ENCODE measurements at places on chromosomes 7 and 10. TPM values are rescaled to one million over a fixed set of nuclear protein-coding genes. Genes with fewer than 3 reads are reported as not detected.

MMRN2 gene
- total RNA-seq, result 39.3 TPM

DNA sequence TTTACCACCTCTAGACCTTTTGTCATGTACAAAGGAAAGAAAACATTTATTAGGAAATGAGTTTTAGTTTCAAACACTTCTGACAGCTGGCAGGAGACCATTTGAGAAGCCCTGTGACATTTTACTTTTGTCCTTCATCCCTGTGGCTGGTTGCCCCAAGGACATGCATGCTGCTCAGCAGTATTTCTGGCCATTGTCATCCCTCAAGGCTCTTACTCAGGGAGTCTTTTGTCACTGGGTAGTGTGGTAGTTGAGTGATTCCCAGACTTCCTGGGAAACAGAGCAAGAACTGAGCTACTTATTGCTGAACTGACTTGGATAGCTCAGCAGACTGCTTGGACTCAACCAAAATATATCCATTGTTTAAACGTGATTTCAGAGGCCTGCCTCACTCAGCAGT is 142.8 kb downstream of the LRRC4 start:
- no peak for DNase-seq

GRCh38 chr10:26367771-26368170 is 70.4 kb upstream of the APBB1IP start:
- DNase-seq, result peak; percentile 26

GRCh38 chr10:112565434-112566053 is 118.5 kb downstream of the VTI1A start:
- no peak for DNase-seq

DNA sequence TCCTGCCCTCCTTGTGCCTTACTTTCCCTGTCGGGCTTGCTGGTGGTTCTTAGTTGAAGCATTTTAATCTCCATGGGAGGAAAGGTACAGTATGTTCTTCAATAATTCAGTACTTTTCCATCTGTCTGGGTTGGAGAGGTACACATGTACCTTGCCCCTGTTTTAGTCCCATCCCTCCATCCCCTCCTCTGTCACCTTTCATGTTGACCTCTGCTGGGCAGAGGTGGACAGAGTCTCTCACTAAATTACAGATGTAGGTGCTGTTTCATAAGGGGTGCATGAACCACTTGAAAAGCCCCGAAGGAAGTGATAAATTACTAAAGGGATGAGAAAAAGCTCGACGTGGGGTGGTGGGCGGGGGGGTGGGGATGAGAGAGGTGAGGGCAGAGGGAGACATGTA is 5.4 kb downstream of the AGFG2 start:
- no peak for DNase-seq

DNA sequence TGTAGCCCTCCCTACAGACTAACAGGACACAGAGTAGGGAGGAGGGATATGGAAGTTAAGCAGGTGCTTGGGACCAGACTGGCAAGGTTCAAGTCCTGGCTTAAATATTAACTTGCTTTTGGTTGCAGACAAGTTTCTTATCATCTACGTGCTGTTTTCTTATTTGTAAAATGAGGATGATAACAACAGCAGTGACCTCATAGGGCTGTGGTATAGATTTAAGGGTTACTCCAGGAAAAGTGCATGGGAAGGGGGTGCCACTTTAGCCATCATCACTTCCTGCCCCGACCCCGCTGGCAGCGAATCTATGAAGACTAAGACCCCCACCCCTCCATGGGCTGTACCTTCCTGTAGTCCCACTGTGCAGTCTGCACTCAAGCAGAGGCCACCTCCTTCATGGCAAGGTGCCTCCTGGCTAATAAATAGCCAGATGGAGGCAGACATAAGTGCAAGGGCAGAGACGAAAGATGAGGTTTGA is 250.2 kb downstream of the COBL start:
- no peak for DNase-seq

DNA sequence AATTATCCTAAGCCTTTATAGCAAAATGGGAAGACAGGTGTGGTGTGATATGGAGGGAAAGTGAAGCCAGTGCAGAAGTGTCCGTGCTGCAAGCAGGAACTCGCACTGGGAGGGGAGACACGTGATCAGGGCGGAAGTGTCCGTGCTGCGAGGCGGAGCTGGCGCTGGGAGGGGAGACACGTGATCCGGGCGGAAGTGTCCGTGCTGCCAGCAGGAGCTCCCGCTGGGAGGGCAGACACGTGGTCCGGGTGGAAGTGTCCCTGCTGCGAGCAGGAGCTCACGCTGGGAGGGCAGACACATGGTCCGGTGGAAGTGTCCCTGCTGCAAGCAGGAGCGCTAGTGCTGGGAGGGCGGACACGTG is 40.5 kb upstream of the PRKAR1B start:
- DNase-seq, result peak; percentile 81

SLF2 gene
- total RNA-seq, result 15.8 TPM

DNA sequence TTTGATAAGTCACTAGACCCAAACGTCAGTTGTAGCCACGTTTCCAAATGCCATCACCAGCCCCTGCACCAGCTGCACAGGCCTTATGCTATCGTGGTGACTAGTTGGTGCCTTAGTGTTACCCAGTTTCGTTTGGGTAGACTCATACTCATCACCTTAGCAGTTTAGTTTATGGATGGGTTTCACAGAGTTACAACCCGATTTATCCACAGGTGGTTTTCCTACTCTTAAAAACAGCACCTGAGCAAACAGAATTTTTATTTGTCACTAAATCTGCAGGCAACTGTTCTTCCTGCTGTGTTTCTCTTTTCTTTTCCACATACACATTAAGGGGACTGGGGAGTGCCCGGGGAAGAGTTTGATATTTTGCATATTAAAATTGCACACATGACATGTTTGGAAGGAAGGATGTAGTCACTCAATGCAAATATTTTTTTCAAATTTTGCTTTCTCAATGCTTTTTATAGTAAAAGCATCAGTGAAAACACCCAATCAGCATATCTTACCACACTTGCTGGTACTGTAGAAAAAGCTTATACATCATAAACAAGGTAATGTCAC is 41.6 kb downstream of the PDSS1 start:
- DNase-seq, result no peak

GRCh38 chr7:119959811-119960210 is 313.2 kb upstream of the KCND2 start:
- DNase-seq, result no peak

RAMP3 gene
- total RNA-seq, result 45.5 TPM

DNA sequence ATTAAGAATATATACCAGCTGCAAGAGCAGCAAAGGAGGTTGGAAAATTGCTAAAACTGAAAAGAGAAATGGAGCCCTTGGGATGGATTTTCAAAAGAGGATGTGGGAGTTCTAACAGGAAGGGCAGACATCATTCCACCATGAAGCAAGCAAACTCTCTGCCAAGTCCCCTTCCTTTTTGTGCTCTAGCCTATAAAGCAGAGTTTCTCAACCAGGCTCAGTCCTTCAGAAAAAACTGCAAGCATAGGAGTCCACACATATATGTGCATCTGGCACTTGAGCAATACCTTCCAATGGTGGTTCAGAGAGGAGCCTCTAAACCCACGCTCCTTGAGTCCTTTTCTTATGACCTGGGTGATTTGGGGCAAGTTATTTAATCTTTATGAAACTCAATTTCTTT is 98.6 kb upstream of the MKX start:
- DNase-seq, result no peak

PRKAR2B gene
- 45.2 TPM for total RNA-seq

DNA sequence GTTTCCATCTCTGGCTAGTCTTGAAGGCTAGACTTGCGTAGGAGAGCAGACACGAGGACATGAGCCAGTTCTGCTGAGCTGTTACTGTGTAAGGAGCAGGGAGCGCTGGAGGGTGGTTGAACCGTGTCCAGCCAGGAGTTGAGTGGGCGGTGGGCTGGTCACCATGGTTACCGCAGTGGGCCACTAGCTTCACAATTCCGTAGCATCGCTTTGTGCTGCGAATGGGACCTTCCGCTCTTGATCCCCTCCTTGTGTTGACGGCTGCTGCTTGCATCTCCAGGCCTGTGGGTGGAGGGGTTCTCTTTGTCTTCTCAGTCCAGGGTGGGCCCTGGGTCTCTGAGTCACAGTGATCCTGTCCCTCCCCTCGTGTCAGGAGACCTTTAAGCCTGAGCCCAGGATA is 49.4 kb upstream of the OCM start:
- peak; percentile 57 for DNase-seq

C10orf53 gene
- not detected for total RNA-seq

DNA sequence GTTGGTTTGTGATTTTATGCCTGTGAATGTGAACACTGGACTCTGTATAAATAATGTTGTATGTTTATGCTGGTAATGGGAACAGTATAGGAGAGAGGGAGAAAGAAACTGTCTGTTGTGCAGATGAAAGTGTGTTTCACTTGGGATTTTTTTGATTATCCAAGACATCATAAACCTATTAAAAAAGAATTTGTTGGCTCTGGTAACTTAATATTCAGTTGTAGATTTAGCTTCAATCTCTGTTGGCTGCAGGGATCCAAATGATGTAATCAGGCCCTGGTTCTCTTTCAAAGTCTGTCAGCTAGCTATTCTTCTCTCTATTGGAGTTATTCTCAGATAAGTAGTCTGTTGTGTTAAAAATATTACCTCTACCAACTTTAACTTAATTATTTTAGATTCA is 168.8 kb upstream of the RHOBTB1 start:
- DNase-seq, result no peak

DNA sequence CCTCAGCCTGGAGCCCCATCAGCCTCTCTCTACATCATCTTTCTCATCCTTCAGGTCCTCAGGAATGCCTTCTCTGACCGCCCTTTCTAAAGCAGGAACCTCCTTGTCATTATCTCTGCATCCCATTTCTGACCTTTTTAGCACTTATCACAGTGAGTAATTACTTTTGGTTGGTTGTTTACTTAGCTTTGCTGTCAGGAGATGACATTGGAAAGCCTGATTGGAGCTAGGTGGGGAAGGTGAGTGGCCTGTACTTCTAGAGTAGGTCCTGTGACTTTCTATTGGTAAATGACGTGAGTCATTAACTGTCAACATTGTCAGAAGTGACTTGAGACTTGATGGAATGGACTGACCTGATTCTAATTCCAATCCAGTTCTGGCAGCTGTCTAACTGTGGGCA is 9.3 kb upstream of the SLC25A13 start:
- DNase-seq, result no peak

- no peak for DNase-seq
Measured at GRCh38 chr10:42859256-42859655, 76.7 kb downstream of the BMS1 start.

PRKRIP1 gene
- 15.2 TPM for total RNA-seq
